ENCODE measurements at places on chromosomes 3 and 15.

DNA sequence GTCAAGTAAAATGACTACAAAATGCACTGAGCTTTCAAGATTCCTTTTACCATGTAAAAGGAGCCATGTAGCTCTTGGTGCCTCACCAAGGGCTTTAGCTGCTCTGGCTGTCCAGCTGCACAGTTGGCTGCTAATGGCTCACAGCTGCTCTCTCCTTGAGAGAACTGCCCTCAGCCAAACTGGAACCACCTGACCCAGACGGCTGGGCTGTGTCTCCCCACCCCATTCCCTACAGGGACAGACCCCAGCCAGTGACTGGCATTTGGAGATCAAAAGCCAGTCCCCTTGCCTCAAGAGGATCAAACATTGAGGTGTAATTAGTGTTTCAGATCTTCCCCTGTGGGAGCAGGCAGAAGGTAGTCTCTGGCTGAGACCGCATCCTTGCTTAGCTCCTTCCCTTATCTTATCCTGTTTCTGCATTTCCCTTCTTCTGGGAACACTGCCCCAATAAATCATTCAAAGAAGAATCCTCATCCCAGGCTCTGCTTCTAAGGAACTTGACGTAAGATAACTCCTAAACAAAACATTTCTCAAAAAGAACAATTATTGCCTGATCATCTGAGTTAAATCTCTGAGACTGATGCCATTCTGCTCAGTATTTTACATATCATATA, 28.6 kb upstream of the UBE2E2 start:
- DNase-seq: no peak

DNA sequence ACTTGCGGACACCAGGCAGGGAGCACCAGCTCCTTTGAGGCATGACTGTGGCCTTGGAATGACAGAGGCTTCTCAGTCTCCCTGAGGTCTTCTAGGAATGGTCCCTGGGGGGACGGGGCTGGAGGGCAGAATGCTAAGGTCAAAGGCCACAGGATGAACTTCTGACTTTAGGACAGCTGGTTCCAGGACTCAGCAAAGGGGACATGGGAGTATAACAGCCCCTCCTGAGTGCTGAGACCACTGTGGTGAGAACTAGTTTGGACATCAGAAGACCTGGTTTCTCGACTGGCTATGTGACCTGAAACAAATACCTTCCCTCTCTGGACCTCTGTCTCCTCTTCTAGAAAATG, 17.8 kb downstream of the ITGA11 start:
- no peak for DNase-seq

DNA sequence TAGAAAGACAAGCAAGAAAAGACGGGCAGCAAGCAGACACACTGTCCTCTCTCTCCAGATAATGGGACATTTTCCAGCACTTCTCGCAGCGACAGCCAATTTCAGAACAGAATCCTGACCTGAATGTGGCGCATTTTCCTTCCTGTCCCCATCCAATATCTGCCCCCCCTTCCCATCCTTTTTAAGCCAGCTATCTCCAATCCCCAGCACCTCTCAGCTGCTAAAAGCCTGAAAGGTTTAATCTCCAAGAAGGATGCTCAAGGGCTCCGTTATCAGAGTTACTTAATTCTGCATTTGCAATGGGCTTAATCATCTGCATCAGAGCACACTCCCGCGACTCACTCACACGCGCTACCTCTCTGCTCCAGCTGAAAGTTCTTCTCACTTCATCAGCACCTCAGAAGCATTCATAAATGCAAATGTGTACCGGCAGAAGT, 50.5 kb downstream of the SRGAP3 start:
- no peak for DNase-seq

DNA sequence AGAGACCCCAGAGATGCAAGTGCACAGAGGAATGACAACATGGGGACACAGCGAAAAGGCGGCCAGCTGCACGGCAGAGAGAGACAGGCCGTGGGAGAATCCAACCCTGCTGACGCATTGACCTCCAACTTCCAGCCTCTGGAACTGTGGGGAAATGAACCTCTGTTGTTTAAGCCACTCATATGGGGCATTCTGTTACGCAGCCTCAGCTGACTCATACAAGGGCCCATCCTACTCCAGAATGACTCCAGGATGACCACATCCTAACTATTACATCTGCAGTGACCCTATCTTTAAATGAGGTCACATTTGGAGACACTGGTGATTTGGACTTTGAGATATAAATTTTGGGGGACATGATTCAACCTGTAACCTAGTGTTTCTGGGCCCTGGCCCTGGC, 44.0 kb downstream of the KLF15 start:
- DNase-seq: no peak

- no peak for DNase-seq
These were observed 598.5 kb downstream of the PDCD6IP start for GRCh38 chr3:34396956-34397355.

- no peak for DNase-seq
These were observed 423.5 kb upstream of the ARPP21 start for GRCh38 chr3:35215525-35216500.

- DNase-seq: no peak
These were observed 1.0 kb upstream of the CRYBG3 start for GRCh38 chr3:97820780-97821179.

DNA sequence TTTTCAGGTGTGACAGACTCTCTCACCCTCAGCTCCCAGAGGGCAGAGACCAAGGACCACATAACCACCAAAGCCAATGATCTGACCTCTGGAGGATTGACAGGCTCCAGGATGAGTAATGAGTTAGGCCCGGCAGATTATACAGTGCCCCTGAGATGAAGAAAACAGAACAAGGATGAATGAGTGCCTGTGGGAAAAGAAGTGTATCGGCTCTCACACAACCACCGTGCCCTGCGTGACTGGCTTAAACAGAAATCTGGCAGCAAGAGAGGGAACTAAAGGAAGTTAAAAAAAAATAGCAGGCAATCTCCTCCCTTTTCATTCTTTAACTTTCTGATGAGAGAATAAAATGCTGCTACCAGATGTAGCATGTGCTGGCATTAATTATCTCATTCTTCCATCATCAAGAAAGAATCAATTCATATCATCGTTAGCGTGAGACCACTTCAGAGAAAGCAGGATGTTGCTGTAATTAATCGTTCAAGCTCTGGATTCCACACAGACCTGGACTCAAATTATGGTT, 227.5 kb upstream of the COL8A1 start:
- no peak for DNase-seq

DNA sequence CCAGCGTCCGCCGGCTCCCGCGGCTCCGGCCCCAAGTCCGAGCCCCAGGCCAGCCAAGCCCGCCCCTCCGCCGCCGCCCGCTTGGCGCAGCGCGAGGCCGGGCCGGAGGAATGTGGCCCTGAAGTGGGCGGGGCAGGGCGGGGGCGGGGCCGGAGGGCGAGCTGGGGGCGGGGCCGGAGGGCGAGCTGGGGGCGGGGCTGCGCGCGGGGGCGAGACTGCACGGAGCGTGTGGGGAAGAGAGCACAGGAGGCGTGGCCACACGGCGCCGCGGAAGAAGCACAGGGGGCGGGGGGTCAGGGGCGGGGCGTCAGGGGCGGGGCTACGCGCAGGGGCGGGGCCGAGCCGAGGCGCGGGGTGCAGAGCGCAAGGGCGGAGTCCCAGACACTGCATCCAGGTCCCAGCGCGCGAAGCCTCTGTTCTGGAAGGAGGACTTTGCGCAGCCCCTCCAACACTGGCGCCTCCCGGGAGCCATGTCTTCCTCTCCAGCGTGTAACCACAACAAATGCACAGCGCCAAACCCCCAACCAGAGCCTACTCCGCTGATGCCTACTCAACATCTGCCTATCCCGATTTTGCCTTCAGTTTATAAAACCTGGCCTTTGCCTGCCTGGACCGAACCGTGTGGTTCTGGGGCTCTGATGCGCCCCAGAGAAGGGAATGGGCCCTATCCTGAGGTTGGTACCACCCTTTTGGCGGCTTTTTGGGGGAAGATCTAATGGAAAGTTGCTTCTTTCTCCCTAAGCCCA, 105.5 kb downstream of the IQSEC1 start:
- peak; percentile 73 for DNase-seq

DNA sequence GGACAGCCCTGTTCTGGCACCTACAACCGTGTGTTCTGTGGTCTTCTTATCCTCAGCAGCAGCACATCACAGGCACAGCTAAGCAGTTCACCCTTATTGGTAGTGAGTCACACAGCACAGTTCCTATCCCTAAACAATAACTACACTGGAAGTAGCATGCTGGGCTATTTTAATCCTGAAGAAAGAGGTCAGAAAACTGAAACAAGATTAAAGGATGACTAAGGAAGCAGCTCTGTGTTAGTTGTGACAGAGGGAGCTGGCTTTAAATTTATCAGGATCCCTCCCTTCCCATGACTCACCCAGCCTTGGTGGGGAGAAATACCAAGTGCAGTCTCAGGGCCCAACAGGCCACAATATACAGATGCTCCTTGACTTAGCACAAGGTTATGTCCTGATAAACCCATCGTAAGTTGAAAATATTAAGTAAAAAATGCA, 144.3 kb downstream of the ERC2 start:
- DNase-seq: no peak

DNA sequence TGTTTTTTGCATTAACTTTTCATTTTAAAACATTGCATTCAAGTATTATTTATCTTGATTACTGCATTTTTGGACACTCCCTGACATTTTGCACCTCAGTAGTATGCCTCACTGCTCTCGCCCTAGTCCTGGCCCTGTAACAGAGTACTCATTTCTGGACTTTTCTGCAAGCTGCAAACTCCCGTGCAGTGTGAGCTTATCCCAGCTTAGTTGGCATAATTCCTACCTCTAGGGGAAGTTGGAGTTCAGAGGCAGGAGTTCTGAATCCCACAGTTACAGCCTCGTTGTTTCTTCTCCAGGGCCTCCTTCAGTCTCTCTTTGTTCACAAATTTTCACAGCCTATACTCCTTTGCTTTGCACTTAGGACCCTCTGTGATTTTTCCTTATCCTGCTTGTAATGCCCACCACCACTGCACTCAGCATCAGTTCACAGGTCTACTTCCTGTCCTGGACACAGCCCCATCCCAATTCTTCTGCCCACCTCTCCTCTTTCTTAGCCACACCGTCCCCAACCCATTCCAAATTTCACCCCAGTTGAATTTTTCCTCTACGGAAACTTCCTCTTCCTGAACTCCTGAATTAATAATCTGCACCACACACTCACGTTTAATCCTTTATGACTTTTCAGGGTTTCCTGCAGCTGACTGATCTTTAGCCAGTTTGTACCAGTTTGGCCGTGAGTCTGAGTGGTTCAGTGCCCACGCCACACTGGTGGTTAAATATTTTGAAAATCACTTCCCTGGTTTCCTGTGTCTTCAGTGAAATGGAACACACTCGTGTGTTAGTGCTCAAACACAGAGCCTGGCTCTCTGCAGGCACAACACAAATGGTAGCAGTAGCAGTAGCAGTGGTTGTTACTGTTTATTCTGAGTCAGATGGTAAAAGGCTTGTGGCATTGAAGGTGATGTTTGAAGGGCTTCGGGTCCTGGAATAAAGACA, 6.3 kb upstream of the CTSH start:
- peak; percentile 26 for DNase-seq

DNA sequence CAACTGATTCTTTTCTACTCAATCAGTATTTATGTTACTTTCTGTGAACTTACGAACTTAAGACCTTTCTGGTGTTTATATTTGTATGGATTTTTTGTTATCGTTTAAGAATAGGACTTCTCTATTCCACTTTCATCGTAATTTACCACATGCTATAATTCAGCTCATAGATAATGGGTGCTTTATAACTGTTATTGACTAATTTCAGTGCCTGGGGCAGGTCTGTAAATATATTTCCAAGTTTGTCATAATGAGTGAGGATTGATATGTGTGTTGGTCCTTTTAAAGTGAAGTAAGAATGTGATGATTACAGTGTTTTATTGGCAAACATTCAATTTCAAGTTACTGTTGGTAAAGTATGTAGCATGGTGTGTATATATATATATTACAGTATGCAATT, 1.8 kb upstream of the NAALADL2 start:
- no peak for DNase-seq

DNA sequence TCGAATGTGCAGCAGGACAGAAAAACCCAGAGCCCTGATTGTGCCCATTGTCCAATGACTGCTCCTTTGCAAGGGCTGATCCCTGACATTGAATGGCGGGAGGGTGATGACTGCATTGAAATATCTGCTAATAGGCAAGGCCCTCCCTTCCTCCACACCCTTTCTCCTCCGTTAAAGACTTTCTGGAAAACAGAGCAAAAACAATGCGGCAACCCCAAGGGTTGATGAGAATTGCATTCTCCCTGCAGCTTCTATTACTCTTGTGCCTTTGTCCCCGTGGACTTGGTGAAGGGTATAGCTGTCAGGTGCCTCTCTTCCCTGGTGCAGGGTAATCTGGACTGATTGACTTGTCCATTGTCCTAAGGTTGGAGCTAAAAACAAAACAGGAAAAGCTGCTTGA, 71.8 kb downstream of the THSD4 start:
- DNase-seq: no peak

DNA sequence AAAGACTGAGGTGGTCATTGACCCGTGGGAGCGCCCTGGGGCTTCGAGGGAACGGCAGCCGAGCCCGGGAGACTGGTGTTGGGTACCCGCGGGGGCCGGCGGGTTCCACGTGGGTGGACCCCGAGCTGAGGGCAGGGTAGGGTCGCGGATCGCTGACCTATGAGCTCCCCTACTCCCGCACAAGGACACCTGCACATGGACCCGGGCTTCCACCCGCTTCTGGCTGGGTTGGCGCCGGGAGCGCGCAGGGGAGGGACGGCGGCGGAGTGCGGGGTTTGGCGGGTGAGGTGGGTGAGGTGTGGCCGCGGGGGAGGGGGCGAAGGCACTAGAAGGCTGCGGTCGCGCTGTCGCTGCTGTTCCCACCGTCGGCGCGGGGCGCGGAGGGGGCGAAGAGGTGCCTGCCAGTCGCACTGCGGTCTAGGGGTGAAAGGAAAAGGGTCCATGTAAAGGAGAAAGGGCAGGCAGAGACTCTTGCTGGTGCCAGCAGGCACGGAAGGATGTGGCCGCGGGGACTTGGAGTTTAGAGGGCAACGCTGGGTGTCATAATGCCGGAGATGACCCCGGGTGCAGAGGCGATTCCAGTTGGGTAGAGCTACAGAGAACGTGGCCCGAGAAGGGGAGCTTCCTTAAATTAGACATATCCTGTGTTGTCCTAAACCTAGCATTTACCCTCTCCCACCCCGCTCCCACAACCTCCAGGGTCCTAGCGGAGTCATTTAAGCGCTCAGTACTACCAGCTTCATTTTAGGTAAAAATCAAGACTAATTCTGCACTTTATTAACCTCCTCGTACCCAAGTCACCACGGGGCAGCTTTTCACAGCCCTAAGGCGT, 245.9 kb upstream of the TOPAZ1 start:
- no peak for DNase-seq

- no peak for DNase-seq
These were observed 130.8 kb upstream of the TSPAN3 start for GRCh38 chr15:77201665-77202064.

- no peak for DNase-seq
These were observed 83.8 kb upstream of the SUCLG2 start for GRCh38 chr3:67737906-67738865.

DNA sequence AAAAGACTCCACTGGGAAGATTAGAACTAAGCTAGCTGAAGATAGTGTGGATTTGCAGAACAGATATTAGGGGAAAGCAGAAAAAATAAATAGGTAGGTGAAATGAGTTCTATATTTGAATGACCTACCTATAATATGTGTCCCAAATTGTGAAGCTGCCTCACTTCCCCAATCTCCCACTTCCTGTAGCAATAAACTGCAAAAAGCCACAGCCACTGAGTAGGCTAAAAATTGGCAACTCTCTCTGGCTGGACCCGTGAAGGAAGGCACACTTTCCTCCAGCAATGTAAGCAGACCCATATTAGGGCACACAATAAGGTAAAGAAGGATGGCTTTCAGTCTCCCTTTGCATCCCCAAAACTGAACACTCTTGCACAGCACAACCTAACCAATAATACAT, 43.7 kb upstream of the NECTIN3 start:
- DNase-seq: no peak
